ENCODE measurements at places on chromosomes 1 and 21.

DNA sequence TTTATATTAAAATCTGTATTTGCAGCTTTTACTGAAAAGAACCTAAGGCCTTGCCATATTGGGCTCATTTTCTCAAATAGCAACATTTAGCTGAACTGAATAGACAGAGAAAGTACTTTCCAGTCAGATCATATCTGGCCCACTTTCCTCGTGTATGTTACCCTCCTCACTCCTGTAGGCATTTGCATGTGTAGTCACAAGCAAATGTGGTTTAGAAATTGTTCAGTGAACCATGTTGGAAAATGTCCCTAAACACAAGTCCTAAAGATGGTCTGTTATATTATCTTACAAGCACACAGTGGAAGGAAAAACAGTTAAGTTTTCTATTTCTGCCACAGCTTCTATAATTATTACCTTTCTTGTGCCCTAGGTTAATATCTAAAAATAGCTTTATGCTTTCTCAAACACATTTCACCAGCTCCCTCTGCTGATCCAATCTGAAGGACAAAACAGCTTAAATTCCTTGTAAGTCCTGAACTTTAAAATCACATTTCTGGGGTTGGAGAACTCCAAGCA is 606 bp upstream of the FMO4 start:
- no peak for DNase-seq

DNA sequence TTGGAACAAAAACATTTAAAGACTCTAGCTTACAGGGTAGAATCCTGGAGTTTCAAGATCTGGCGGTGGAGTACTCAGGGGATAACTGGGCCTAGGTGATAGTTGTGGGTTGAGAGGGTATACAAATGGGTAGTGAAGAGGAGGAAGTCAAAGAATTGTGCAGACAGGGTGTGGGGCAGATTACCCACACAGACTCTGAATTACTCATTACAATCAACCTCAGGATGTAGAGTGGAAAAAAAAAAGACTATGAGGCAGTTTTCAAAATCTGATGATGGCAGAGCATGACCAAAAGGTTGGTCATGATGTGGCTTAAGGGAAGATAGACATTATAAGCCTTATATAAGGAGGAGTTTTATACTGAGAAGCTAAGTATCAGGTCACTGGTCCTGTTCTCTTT is 44.1 kb upstream of the GLIS1 start:
- DNase-seq, result no peak

DNA sequence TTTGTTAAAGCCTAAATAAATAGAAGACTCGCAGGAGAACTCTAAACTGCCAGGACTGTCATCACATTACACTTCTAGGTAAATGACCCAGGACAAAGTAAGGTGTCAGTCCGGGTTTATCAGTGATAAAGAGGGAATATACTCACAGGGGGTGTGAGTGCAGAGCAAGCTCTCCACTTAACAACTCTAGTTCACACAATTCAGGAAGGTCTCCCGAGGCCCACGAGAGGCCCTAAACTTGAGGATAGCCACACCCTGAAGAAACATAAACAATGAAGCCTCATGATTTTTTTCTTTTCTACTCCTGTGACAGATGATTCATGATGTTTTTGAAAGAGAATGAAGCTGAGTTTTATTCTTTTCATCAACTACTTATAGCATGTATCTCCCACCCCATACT is 65.6 kb upstream of the EXO1 start:
- no peak for DNase-seq

DNA sequence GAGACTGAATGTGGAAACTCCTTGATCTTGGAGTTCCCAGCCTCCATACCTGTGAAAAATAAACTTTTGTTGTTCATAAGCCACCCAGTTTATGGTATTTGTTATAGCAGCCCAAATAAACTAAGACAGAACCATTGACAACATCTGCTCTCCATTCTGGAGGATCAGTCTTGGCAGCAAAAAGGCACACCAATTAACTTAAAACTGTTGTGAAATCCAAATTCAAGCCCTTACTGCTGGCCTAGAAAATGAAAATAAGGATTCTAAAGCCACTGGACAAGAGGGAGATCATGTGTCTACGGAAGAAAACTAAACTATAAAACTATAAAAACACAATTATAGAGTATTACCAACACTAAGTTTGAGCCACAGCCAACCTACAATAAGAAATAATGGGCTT is 172.1 kb upstream of the RNPC3 start:
- DNase-seq, result no peak

GRCh38 chr1:41535716-41536115 is 51.2 kb upstream of the EDN2 start:
- DNase-seq, result no peak

DNA sequence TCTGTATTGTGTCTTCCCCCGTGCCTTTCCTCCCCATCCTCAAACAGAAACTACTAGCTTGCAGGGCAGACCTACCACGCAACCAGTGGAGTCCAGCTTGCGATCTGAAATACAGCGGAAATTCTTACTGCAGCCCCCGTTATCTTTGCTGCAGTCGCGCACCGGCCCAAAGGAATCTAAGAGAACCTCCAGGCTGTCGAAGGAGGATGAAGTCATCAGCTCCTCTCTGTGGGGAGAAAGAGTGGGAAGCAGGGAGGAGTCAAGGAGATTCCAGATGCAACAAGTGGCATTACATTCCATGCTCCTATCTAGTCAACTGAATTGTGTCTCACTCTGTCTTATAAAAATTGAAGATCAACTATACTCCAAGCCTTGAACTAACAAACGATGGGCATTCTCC is 206.9 kb downstream of the ASTN1 start:
- no peak for DNase-seq

- DNase-seq, result no peak
These were observed 5.0 kb downstream of the FYB2 start for GRCh38 chr1:56814205-56814604.

GRCh38 chr1:61109158-61109557 is 26.8 kb downstream of the NFIA start:
- DNase-seq, result no peak

- DNase-seq, result no peak
These were observed 440.9 kb downstream of the PRDM2 start for GRCh38 chr1:14140831-14141401.

GRCh38 chr21:41857771-41858300 is 21.3 kb downstream of the PRDM15 start:
- no peak for DNase-seq

- no peak for DNase-seq
These were observed 170.1 kb downstream of the TRIM33 start for GRCh38 chr1:114340892-114341291.

- DNase-seq, result no peak
These were observed 58.3 kb upstream of the ANGPTL3 start for GRCh38 chr1:62539028-62539447.

GRCh38 chr1:226004396-226004795 is 5.3 kb upstream of the SDE2 start:
- no peak for DNase-seq

Measured in WERI-Rb-1 (cell line).